Transverse colon (tissue), 4 donors: ENCODE measurements at places on chromosomes 16 and 17.

GRCh38 chr17:66841328-66841727, 6.4 kb downstream of the CACNG5 start:
- no peak for DNase-seq

DNA sequence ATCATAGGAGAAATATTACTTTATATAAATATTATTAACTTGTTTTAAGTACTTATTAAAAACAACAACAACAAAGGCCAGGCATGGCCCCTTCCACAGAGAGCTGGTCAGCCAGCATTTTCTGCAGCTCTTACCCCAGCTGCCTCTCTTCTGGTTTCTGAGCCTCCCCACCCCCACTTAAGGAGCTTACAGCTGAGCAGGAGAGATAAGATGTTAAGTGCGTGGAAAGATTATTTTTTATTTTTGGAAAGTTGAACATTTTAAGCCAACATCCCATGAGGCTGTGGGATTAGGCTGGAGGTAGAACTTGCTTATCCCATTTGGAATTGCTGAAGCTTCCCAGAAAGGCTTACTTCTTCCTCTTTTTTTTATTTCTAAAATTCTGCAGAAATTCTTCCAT, 401.2 kb downstream of the SEC14L1 start:
- DNase-seq, result no peak

DNA sequence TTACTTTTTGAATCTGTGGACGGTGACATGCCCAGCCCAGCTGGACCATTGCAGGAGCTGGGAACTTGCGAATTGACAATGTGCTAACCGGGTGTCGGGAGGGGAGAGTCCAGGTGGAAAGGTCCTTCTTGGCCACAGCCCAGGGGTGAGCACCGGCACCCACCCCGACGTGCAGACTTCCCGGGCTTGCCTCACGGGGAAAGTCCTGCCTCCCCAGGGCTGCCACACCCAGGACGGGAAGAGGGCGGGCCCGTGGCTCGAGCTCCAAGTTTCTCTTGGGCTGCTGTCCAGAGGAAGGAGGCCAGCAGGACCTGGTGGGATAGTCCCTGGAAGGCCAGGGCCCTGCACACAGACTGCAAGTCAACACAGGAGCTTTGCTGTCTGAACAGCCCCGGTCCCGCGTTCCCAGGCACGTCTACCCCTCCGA, 17.7 kb downstream of the CARD14 start:
- DNase-seq, result peak; percentile 74

GRCh38 chr16:26220894-26221293, 529.1 kb downstream of the HS3ST4 start:
- DNase-seq, result no peak

DNA sequence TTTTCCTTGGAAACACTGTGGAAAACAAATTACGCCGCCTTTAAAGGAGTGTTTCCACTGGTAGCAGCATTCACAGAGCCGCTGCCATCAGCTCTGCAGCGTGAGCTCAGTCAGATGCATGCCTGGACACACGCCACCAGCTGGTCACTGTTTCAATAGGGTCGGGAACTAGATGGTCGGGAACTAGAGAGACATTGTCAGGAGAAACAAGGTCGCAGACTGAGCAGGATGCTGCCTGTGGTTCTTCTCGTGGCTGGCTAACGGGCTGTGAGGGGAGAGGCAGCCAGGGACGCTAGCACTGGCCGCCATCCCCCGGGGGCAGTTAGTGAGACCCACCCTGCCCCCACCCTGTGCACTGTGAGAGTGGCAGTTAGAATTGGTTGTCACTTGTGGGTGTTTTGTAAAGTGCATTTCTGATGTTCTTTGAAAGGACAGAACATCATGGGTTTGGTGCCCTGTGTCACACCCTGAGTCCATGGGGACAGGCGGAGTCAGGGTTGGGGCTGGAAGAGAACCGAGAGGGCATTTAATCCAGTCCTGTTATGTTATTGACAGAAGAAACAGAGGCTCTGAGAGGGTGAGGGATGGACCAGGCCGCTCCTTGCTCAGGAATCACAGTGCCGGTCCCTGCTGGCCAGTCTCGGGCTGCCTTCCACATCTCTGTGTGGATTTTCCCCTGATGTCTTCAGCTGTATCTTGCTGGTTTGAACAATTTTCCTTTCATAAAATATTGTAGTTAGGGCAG, 86.3 kb downstream of the SPECC1 start:
- peak; percentile 22 for DNase-seq

DNA sequence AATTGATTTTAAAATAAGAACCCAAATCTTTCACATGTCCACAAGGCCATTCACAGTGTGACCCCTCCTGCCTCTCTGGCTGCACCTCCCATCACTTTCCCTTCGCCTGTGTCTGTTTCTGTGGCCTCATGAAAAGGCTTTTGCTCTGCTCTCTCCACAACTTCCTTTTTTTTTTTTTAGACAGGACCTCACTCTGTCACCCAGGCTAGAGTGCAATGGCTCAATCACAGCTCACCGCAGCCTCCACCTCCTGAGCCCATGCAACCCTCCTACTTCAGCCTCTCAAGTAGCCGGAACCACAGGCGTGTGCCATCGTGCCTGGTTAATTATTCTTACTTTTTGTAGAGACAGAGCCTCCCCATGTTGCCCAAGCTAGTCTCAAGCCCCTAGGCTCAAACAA, 197.1 kb downstream of the ABCC12 start:
- DNase-seq, result no peak
